Neuronal stem cell (in vitro differentiated cells): ENCODE measurements at places on chromosomes 13 and 19.

DNA sequence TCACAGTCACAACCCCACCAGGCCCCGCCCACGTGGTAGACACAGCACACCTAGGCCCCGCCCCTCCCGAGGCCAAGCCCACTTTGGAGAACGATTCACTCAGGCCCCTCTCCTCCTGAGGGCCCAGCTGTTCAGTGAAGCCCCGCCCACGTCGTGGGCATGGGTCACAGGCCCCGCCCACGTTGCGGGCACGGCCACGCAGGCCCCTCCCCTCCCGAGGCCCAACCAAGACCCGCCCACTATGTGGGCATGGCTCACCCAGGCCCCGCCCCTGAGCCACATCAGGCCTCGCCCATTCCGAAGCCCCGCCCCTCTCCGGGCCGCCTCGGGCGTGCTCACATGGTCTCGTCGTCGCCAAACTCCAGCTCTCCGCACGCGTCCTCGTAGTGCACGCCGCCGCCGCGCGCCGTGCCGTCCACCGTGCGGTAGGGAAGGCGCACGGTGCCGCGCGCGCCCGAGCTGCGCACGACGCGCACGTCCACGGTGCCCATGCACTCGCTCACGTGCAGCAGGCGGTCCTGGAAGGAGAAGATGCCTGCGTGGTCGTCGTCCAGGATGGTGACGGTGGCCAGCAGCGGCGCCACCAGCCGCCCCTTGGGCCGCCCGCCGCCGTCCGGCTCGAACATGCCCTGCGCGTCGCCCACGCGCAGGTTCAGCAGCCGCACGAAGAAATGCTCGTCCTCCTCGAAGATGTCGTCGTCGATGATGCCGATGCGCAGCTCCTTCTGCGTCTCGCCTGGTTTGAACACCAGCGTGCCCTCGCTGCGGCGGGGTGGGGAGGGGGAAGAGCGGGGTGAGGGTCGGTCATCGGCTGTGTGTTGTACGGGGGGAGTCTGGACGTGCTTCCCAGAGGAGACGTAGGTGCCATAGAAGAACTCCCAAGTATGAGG lies 24.0 kb downstream of the SLC8A2 start:
- peak; percentile 82 for DNase-seq
- peak overlapping the region; percentile 78 for H3K4me3 ChIP-seq
- peaks cover 4% of the 10 kb centered on the region for H3K4me1 ChIP-seq
- peaks cover 60% of the 10 kb centered on the region for H3K27me3 ChIP-seq

GRCh38 chr19:35228177-35228930 lies at the start of gene FAM187B:
Gene FAM187B, minus strand, starts transcription at chr19:35228739. Its CDS starts 59 bp downstream, at chr19:35228680.
- H3K4me1 ChIP-seq, result no peaks in the 10 kb centered on the region
- H3K4me3 ChIP-seq, result no peak within 1 kb of the TSS
- peaks cover 3% of the 10 kb centered on the region for H3K27me3 ChIP-seq
- no peak for DNase-seq

DNA sequence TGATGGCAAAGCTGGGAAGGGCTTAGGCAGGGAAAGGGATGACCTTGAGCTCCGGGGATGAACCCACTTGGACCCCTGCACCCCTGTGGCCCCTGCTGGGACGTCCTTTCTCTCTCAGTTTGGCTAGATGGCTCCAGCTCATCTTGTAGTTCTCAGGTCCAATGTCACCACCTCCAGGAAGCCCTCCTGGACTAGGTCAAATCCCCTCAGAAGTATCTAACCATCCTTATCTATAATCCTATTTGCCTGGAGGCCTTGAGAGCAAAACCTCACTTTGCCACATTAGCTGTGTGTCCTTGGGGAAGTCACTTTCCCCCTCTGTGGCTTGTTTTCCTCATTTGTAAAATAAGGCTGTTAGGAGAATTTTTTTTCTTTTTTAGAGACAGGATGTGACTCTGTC lies 42.7 kb upstream of the NFIC start:
- H3K4me1 ChIP-seq, result no peaks in the 10 kb centered on the region
- H3K27me3 ChIP-seq, result peaks cover 7% of the 10 kb centered on the region
- no peak overlapping the region for H3K27ac ChIP-seq
- no peaks in the 10 kb centered on the region for H3K36me3 ChIP-seq
- no peak for DNase-seq

DNA sequence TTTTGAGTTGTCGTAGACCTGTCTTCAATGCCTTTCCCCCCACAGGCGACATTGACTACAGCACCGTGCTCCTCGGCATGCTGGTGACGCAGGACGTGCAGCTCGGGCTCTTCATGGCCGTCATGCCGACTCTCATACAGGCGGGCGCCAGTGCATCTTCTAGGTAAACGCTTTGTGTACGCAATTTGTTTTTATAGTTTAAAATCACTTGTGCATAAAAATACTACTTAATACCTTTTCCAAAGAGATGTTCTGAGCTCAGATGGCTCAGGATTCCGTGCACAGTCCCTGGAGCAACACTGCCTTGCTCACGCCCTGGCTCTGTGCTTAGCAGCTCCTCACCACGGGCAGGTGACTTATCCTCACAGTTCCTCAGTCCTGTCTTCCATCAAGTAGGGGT lies 30.1 kb upstream of the DCUN1D2 start:
- no peak for DNase-seq
- H3K27ac ChIP-seq, result no peak overlapping the region
- H3K36me3 ChIP-seq, result peaks cover 22% of the 10 kb centered on the region
- no peaks in the 10 kb centered on the region for H3K27me3 ChIP-seq
- no peak overlapping the region for H3K4me3 ChIP-seq

DNA sequence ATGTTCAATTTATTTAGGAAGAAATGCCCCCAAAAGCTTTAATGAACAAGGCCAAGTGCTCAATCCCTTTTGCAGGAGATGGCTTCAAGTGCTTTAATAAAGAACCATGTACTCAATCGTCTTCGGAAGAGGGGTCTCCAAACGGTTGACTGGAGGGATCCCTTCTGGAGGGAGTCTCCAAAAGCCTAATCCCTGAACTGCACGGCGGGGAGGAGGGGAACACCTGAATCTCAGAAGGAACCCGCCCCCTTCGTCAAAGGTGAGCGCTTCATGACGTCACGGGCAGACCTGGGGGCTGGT lies 505 bp downstream of the PAF1 start:
- DNase-seq, result no peak
- peak overlapping the region; percentile 99 for H3K27ac ChIP-seq
- H3K4me1 ChIP-seq, result peaks cover 5% of the 10 kb centered on the region
- no peaks in the 10 kb centered on the region for H3K27me3 ChIP-seq
- peaks cover 66% of the 10 kb centered on the region for H3K36me3 ChIP-seq
- peak overlapping the region; percentile 95 for H3K4me3 ChIP-seq

- H3K27me3 ChIP-seq, result no peaks in the 10 kb centered on the region
- no peaks in the 10 kb centered on the region for H3K36me3 ChIP-seq
- DNase-seq, result no peak
- H3K4me1 ChIP-seq, result peaks cover 10% of the 10 kb centered on the region
- H3K4me3 ChIP-seq, result no peak overlapping the region
Measured at GRCh38 chr13:36839281-36839680, 20.3 kb downstream of the RFXAP start.

DNA sequence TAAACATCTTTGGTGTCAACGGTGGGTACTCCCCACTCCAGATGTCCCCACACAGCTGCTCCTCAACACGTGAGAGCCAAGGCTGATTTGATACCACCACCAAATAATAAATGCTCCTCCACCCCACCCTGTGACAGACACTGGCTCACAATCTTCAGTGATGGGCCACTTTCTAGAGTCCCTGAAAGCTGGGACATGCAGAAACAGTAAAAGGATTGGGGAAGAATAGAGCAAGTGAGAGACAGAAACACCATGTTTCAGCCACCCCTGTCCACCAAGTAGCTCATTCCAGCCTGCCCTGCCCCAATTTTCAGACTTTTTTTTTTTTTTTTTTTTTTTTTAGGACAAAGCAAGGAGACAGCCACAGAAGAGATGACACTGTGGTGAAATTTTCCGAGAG lies 1.6 kb downstream of the SLC46A3 start:
- H3K27me3 ChIP-seq, result peaks cover 43% of the 10 kb centered on the region
- H3K27ac ChIP-seq, result no peak overlapping the region
- H3K4me3 ChIP-seq, result no peak overlapping the region
- DNase-seq, result no peak

GRCh38 chr19:18053576-18054219 lies 33.0 kb downstream of the IL12RB1 start:
- H3K27ac ChIP-seq, result no peak overlapping the region
- H3K4me1 ChIP-seq, result no peaks in the 10 kb centered on the region
- no peak for DNase-seq
- H3K4me3 ChIP-seq, result no peak overlapping the region
- H3K36me3 ChIP-seq, result no peaks in the 10 kb centered on the region

DNA sequence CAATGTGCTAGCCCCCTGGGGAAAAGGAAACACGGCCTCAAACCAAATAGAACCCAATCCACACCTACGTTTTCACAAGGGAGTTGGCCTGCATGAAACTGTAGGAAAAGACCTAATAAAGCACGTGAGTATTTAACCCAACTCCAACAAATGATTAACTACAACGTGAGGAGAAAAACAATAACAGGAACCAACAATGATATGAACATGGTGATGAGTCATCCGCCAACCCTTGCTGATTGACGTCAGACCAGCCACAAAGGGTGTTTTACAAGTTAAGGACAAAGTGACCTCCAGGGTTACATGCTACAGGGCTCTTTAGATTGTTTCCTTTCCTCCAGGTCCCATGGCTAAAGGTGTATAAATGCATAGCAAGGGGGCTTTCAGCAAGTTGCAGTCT lies 460.5 kb downstream of the COG6 start:
- no peak overlapping the region for H3K4me3 ChIP-seq
- H3K4me1 ChIP-seq, result peaks cover 2% of the 10 kb centered on the region
- DNase-seq, result no peak
- H3K27me3 ChIP-seq, result no peaks in the 10 kb centered on the region
- no peak overlapping the region for H3K27ac ChIP-seq
- H3K36me3 ChIP-seq, result no peaks in the 10 kb centered on the region
